G401 (cell line): ENCODE measurements at places on chromosomes 3 and 15. TPM values are rescaled to one million over a fixed set of nuclear protein-coding genes. Genes with fewer than 3 reads are reported as not detected.
A peak's percentile ranks its signal among the peaks of the same experiment; 100 is the strongest.

The SEMA3F gene
- total RNA-seq = 46.9 and 55.8 TPM in 2 replicates

The AGBL1 gene
- not detected in 2 replicates for total RNA-seq

DNA sequence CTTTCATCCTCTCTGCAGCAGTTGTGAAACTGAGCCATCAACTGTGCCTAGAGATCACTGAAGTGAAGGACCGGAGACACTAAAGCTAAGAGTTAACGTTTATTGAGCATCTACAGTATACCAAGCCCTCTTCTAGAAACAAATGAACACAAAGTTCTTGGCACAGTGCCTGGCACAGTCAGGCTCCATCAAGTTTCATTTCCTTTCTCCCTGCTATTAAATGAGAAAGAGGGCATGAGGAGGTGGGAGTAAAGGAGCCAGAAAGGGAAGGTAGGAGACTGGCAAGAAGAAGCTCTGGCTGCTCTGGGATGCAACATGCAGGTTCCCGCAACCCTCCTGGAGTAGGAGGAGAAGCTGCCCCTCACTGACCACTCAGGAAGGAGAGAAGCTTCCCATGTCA lies 30.6 kb downstream of the CYP19A1 start:
- no peak for DNase-seq

DNA sequence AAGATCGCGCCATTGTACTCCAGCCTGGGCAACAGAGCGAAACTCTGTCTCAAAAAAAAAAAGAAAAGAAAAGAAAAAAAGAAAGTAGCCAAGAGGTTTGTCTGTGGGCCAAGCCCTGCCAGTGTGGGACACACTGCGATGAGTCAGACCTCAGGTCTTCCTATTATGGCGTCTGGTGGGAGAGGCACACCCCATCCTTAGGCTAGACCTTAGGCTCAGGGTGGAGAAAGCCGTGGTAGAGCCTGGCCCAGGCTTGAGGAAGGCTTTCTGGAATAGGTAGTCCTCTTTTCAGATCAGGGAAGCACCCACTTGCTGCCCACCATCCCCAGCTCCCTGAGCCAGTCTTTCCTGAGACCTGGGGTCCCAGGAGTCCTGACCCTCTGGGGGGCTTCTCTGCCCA lies 6.0 kb downstream of the HEMK1 start:
- no peak for DNase-seq

DNA sequence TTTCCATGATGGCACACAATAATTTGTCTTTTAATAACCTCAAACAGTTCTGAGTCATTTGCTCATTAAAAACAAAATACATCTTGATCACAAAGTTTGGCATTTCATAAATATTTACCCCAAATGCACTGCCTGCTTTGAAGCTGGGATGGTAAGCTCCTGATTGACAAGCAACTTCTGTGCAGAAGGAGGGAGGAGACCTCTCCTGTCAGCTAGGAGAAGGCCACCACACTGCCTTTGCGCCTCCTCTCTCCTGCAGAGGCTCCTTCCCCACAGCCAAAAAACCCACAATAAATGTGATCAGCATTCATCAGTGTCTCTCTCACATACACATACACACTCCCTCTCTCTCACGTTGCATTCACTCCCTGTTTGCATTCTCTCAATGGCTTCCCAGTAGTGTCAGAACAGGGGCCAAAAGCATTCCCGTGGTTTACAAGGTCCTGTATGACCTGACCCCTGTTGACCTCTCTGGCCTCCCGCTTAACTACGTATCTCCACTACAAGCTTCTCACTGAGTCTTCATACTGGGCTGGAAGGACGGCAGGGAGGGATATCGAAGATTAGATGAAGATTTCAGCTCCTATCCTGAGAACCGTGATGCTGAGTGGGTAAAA lies 216.4 kb downstream of the FOXP1 start:
- DNase-seq = no peak

GRCh38 chr3:20701641-20702040 lies 515.6 kb upstream of the SGO1 start:
- peak; percentile 8 for DNase-seq

GRCh38 chr3:123773681-123774431 lies 110.3 kb downstream of the MYLK start:
- no peak for DNase-seq
